ENCODE measurements at places on chromosomes 4 and X.
A peak's percentile ranks its signal among the peaks of the same experiment; 100 is the strongest.

DNA sequence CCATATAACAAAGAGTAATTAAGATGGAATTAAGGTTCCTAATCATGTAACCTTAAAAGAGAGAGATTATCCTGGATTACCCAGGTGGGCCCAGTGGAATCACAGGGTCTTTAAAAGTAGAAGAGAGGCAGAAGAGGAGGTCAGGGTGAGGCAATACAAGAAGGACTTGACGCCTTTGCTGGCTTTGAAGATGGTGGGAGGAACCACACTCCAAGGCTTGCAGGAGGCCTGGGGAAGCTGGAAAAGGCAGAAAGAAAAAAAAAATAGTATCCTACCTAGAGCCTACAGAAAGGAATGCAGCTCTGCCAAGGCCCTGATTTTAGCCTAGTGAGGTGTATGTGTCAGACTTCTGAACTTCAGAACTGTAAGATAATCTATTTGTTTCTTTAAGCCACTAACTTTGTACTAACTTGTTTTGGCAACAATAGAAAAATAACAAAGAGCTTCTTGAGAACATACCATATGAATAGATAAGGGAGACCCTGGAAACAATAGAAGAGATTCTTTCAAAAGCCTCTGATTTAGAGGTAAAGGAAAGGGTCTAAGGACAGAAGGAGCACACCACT lies 229.9 kb upstream of the TTC29 start:
- no peak for DNase-seq

GRCh38 chr4:128519163-128519830 lies 231.7 kb upstream of the PGRMC2 start:
- DNase-seq: no peak

- DNase-seq: no peak
Observed at GRCh38 chrX:100340491-100341141, 69.5 kb downstream of the PCDH19 start.

DNA sequence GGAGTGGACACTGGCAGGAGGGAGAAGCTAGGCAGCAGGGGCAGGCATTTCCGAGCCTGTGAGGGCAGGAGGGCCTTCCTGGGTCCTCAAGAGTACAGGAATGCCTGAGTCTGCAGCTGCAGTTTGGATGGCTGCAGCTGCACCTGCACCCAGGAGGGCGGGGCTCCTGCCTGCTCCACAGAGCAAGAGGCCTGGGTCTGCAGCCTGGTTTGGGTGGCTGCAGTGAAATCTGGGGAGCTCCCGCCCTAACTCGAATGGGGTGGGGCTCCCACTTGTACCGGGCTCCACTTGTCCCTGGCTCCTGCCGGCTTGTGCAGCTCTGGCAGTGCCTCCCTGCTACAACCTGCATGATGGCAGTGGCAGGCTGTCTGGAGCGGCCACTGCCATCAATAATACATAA lies 436.0 kb downstream of the ARHGAP24 start:
- no peak for DNase-seq

GRCh38 chrX:71859637-71860036 lies 51.0 kb upstream of the NHSL2 start:
- DNase-seq: peak; percentile 3

GRCh38 chr4:19224820-19225219 lies 1026.9 kb upstream of the SLIT2 start:
- DNase-seq: no peak

GRCh38 chr4:174714393-174715211 lies 114.4 kb downstream of the GLRA3 start:
- no peak for DNase-seq

DNA sequence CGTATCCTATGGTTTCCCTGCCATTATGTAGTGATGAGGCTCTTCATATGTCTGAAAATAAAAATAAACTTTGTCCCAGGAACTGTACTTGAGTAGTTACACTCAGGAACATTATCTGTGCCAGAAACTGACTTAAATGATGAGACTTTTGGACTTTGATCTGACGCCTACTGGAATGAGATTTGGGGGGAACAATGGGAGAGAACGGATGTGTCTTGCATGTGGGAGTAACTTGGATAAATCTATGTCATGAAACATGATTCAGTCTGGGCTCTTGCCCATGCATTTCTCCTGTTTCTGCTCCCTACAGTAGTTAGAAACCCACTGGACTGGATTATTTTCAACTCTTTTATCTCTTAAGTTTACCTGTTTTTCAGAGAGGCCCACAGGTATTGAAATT lies 2351.4 kb downstream of the PCDH7 start:
- DNase-seq: no peak

GRCh38 chrX:100379388-100379986 lies 30.6 kb downstream of the PCDH19 start:
- DNase-seq: no peak

All from stimulated activated CD8-positive, alpha-beta memory T cell treated with anti-CD3 and anti-CD28 coated beads, Interleukin-4, amount 100 ng/mL, for 1 hour (primary cell).